GM13977 (cell line): ENCODE measurements at places on chromosomes 3 and 15.

DNA sequence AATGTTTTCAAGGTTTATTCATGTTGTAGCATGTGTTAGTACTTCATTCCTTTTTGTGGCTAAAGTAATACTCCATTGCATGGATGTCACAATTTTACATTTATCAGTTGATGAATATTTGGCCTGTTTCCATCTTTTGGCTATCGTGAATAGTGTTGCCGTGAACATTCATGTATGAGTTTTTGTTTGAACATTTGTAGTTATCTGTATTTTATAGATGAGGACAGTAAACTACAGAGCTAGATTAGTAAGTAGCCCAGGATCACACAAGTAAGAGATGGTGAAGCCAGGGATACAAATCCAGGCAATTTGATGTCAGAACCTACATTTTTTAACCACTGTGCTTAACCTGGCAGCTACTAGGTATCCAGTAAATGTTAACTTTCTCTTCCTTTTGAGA is 63.2 kb downstream of the ASTE1 start:
- no peak for DNase-seq

DNA sequence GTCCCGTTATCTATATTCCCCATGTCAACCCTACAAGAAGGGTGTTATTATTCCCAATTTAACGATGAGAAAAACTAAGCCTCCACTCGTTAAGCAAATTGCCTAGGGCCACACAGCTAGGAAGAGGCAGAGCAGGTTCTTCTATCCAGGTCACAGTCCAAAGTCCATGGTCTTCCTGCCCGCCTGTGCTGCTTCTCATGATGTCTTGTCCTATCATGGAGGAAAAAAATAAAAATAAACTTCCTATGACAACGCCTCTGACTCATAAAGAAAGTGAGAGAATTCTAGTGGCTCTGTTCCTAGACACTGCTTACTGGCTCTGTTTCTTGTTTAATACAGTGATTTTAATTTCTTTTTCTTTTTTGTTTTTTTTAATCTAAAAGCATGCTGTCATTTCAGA is 9.7 kb downstream of the COL8A1 start:
- no peak for DNase-seq

GRCh38 chr3:188602620-188603019 is 448.7 kb downstream of the LPP start:
- DNase-seq, result no peak

DNA sequence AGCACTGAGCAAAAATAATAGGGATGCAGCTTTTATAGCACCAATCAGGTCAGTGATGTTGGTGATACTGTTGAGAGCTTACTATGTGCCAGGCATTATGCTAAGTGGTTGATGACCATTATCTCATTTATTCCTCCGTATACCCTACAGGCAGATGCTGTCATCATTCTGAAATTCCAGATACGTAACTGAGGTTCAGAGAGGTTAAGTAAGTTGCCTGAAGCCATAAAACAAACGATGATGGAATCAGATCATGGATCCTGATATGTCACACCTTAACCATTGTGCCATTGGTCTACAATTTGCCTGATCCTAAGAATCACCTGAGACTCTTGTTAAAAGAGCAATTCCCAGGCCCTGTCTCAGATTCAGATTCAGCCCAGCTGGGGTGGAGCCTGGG is 49.5 kb downstream of the ST6GAL1 start:
- DNase-seq, result no peak
